Stimulated activated naive CD4-positive, alpha-beta T cell treated with Interleukin-2 at 50 U/mL for 16 hours (primary cell): ENCODE measurements at places on chromosomes 4 and X.

DNA sequence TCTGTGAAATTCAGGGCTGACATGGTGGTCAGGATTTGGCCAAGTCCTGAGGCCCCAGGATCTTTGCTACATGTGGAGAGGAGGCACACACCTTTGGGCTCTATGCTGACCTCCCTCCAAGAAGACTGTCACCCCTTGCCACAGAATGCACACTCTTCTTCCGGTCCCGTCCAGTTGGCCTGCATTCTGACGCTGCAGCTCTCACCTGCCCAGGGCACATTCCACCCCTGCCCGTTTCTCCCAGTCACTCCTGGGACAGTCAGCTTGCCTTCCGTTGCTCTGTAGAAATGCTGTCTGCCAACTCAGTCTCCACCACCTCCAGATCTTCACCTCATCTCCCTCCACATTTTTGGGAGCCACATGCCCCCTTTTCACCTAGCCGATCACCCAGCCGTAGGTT, 76.7 kb downstream of the SHROOM2 start:
- no peak for DNase-seq

GRCh38 chr4:184349283-184350039, 124.9 kb downstream of the IRF2 start:
- no peak for DNase-seq

- no peak for DNase-seq
Observed at GRCh38 chr4:38563707-38564495, 100.1 kb upstream of the KLF3 start.

DNA sequence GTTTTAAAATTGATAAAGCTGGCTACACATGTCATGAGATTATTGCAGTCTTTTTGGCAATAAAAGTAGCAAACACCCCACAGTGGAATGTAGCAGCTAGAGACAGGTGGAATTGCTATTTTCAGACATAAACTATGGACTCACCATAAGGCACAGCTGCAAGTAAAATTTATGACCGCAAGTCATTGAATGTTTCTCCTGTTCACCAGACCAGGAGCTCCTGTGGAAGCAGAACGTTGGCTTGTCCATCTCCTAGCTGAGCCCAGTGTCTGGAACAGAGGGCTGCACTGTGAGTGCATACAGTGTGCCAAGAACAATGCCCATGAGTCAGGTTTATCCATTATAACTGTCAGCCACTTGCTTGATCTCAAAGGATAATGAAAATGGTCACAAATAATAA, 538.2 kb downstream of the INPP4B start:
- no peak for DNase-seq

DNA sequence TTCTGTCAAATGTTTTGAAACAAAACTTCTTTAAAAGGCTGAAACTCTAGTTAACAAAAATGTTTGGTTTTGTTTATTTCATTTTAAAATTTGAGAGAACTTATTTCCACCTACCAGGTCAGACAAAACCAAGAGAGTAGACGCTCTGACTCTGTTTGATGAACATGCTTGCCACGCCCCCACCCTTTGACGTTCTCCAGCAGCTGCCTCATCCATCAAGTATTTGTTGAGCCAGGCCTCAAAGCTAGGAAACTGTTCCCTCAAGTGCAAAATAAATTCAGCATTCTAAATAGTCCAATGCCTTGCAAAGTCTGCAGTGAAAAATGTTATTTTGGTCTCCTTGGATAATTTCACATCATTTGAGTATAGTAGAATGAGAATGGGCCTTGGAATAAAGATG, 121.6 kb downstream of the GUCY2F start:
- DNase-seq = no peak

GRCh38 chrX:18884916-18885315, 99.0 kb downstream of the PHKA2 start:
- no peak for DNase-seq

DNA sequence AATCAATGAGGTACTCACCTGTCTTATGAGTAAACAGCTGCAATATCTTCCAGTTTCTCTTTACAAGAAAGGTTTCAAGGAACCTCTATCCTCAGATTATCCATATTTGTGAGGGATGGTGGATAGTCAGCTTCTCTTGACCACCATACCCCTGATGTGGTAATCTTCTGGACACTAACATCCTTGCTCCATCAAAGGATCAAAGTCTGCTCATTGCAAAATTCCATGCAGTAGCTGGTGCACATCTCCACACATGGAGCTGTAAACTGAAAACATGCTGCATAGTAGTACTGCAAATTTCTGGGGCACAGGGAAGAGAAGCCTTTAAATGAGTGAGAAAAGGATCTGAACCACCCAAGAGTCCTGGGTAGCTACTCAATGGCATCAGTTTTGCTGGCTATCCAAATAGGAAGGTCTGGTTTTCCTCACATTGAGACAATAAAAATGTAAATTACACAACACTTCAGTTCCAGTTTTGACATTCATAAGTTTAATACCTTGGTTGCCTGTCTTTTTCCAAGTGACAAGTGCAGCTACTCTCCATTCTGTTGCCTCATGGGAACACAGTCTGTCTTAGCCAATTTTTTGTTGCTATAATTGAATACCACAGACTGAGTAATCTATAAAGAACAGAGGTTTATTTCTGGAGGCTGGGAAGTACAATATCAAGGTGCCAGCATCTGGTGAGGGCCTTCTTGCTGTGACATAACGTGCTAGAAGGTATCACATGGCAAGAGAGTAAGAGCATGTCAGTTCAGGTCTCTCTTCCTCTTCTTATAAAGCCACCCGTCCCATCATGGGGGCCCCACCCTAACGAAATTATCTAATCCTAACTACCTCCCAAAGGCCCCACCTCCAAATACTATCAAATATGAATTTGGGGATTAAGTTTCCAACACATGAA, 34.4 kb upstream of the ARHGEF6 start:
- no peak for DNase-seq

DNA sequence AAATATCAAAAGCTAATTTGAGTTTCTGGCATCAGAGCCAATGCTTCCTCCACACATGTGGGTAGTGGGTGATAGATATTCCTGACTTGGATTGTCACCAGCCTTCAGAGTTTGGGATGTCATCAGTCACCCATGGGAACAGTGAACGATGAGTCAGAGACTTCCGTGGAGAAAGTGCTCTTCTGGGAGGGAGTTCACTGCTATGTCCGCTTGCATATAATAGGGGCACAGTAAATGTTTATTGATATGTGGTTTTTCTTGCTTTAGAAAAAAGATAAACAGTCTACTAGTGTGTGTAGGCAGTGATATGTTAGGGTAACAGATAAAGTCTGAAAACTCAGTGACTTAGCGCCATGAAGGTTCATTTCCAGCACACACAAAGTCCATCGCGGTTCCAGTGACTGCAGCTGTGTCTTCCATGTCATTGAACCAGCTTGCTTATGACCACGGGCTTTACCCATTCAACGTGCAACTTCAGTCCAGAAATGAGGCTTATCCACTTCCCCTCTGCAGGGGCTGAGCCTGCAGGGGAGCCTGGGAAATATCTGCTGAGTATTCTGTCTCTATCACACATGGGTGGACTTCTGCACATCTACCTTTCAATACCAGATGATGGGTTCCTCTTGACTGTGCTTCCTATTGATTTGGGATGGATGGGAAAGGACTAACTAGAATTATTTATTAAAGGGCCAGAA, 87.7 kb upstream of the WWC2 start:
- DNase-seq = no peak

- no peak for DNase-seq
Observed at GRCh38 chrX:6732101-6732500, 197.2 kb upstream of the VCX3A start.

DNA sequence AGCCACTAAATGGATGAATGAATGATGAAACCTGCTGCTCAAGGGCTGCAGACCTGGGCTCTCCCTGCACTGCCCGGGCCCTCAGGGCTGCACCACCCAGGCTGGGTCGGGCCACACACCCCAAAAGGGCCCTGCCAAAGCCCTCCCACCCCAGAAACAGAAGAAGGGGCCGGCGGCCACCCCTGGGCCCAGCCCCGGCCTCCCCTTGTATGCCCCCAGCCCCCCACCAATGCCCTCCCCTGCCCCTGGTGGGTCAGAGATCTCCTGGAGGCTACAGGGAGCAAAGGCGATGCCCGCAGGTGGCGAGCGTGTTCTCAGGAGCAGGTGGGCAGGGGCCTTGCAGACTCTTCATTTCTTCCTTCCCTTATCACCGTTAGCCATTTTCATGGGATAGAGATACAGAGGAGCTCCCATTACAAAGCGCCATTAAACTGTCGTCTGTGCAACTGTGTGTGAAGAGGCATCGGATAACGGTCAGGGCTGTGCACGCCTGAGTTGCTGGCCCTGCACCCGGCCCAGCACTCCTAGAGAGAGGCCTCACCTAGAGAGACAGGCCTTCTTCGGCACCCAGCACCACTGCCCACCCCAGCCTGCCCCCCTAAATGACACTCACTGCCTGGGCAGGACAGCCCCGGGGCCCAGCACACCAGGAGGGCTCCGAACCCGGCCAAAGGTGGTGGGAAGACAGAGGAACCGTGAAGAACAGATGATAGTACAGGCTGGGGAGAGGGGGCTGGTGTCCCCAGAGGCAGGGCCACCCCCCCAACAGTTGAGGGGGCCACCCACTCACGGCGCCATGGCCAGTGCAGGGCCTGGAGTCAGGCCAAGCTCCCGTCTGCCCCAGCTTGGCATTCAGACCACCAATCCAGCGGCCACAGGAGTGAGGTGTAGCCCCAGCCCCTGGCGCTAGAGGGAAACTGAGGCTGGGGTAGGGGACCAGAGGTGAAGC, 133.7 kb downstream of the FAM53A start:
- no peak for DNase-seq

DNA sequence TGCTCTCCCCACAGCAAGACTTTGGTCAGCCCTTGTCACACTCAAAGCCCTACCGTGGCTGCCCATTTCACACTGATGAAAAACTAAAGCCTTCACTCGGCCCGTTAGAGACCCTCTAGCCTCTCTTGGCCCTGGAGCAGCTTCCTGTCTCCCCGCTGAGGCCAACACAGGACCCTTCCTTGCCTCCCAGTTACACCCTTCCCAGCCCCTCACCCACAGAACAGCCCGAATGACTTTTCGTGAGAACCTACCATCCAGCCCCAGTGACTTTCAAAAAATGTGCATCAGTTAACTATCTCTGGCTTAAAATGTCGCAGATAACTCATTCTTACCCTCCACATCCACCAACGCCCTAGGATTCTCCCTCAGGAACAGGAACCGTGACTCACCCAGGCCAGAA, 756 bp upstream of the TAF9B start:
- no peak for DNase-seq

DNA sequence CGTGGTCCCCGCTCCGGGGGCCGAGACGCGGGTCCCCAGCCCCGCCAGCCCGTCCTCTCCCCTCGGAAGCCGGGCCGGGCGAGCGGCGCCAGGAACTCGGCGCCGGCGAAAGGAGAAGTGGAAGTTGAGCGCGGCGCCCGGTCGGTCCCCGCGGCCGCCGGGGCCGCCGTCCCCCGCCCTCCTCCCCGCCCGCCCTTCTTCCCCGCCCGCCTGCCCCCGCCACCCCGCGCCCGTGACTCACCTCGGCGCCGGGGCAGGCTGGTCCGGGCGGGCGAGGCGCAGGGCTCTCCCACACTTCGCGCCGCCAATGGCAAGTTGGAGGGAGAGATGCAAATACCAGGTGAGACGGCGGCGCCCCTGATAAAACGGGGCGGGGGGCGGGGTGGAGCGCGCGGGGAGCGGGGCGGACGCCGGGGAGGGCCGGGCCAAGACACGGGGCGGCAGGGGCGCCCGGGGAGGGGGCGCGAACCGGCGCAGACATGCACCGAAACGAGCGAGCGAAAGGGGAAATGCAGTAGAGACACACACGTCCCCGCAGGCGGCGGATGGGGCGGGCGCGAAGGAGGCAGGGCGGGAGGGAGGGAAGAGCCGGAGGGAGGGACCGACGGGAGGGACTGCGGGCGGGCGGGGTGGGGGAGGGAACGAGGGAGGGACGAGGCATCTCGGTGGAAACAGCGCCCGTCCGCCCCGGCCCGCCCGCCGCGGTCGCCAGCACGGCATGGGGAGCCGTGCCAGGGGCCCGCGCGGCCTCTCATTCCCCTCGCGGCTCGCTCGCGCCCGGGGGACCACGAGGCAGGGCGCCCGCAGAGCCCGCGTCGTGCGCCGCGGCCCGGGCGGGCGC, at the start of gene ELF4:
Gene ELF4 (minus strand): TSS at position 119 of the 841 bp plus-strand sequence. CDS start 29,167 bp downstream, outside the sequence.
- DNase-seq = peak; percentile 53

- peak; percentile 2 for DNase-seq
Observed at GRCh38 chrX:107729558-107730297, 45.9 kb downstream of the TSC22D3 start.

- DNase-seq = no peak
Observed at GRCh38 chr4:145933134-145933533, 5.5 kb downstream of the ZNF827 start.

- no peak for DNase-seq
Observed at GRCh38 chrX:155009994-155010472, 12.5 kb downstream of the F8 start.

DNA sequence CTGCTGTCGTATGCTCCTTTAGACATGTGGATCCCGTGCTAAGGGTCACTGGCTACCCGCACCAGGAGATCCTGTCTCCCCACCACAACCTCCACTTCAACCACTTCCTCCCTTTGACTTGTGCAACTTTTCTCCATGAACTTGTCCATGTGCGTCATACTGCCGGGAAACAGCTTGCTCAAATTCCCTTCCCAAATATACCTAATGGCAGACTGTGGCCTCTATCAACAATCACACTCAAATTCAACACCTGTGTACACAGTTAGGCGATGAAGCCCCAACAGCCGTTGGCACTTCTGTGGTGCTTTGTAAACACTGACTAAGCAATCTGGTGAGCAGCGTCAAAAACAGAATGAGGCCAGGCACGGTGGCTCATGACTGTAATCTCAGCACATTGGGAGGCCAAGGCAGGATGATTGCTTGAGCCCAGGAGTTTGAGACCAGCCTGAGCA, 49.5 kb downstream of the CD99L2 start:
- DNase-seq = no peak

- no peak for DNase-seq
Observed at GRCh38 chr4:161907590-161907955, 256.2 kb downstream of the FSTL5 start.

DNA sequence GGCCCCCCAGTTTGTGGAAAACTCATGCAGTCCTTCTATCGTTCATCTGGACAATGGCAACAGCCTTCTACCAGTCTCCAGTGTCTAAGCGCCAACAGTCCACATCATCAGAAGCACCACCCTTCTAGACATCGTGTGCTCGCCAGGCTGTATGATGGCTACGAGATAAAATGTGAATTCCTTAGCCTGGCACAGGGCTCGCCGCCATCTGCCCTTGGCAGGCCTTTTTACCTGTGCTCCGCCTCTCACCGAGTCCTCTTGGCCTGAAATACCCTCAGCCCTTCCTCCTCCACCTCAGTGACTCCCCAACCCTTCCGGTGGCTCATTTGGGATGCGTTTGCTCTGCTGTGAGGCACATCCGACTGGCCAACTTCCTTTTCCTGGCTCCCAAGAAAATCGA, 15.9 kb upstream of the STS start:
- no peak for DNase-seq

- no peak for DNase-seq
Observed at GRCh38 chr4:159002950-159003349, 99.9 kb upstream of the RAPGEF2 start.

DNA sequence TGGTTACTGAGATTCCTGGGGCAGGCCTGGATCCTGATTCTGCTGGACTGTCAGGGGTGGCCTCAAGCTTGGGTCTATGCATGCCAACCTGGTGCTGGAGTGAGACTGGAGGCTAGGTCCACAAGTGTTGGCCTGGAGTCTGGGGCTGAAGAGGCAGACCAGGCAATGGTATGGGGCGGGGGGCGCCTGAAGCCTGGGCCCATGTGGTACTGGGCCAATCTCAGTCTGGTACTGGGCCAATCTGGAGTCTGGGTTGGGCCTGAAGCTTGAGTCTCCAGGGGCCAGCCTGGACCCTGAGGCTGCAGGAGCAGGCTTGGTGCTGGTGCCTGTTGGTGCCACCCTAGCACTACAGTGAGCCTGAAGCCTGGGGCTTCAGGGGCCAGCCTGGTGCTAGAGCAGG, 108.9 kb upstream of the ZCCHC13 start:
- DNase-seq = no peak
